ENCODE measurements at places on chromosomes 5 and 9. TPM values are rescaled to one million over a fixed set of nuclear protein-coding genes. Genes with fewer than 3 reads are reported as not detected.
A peak's percentile ranks its signal among the peaks of the same experiment; 100 is the strongest.

- DNase-seq = no peak
Observed at GRCh38 chr5:131463656-131464055, 171.4 kb downstream of the RAPGEF6 start.

- no peak for DNase-seq
Observed at GRCh38 chr5:154103233-154103632, 64.5 kb downstream of the MFAP3 start.

- DNase-seq = no peak
Observed at GRCh38 chr5:82097-82496, 9.9 kb upstream of the PLEKHG4B start.

DNA sequence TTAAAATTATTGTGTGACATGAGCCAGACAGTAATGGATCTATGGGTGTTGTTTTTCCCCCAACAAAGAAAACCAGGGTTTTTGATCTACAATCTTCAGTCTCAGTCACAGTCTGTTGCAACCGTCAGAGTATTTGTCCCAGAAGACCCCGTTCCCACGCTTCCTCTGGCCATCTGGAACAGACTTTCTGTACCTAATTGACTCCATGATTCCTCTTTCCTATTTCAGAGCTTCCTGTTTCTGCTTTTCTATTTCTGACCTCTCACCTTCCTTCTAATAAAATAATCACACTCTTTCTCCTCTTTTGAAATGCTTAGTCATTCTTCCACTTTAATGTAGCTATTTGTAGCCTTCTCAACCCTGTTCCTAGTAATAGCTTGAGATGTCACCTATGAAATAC is 1044.8 kb downstream of the DTWD2 start:
- no peak for DNase-seq

DNA sequence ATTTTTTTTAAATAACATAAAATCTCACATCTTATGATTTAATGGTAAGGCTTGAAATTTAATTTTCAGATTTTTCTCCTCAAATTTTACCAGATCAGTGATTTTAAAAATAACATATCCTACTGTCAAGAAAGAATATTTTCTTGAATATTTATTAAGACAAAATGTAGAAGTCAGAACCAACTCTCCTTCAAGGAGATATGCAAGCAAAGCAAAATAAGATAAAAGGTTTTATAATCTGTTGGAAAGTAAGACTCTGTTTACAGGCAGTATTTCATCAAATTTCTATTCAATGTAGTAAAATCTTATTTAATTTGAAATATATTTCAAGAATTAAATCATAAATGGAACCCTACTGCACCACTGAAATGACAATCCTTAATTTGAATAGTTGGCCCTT is 7.3 kb downstream of the AP3B1 start:
- no peak for DNase-seq

GRCh38 chr9:87662808-87663528 is 63.0 kb upstream of the CTSL start:
- peak; percentile 51 for DNase-seq

GRCh38 chr9:134026581-134026980 is 1.3 kb downstream of the BRD3OS start:
- DNase-seq = no peak

GRCh38 chr9:32454280-32454679 is 69.8 kb downstream of the ACO1 start:
- no peak for DNase-seq

- no peak for DNase-seq
Observed at GRCh38 chr5:164600929-164601535, 1095.6 kb downstream of the MAT2B start.

- no peak for DNase-seq
Observed at GRCh38 chr5:19865336-19866089, 122.5 kb downstream of the CDH18 start.

GRCh38 chr5:96194593-96194992 is 232.9 kb upstream of the ELL2 start:
- DNase-seq = no peak

DNA sequence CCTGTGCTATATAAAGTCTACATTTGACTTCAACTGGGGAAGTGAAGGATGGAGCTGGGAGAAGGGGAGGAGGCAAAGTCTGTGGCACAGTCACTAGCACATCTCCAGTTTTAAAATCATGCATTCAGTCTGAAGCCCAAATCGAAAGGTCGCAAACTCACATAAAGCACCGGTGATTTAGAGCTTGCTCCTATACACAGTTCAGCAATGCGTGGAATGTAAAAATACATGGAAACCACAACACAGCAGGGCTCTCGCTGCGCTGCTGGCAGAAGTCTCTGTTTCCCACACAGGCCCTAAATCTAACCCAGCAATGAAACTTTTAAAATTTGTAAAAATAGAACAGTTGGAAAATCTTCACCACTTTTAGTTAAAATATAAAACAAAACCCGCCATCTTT is 68.2 kb downstream of the EBF1 start:
- DNase-seq = no peak

GRCh38 chr9:1429297-1429696 is 379.1 kb downstream of the DMRT2 start:
- DNase-seq = no peak

GRCh38 chr5:126610160-126610559 is 9.4 kb downstream of the PHAX start:
- DNase-seq = no peak

GRCh38 chr5:138068742-138069600 is 14.9 kb upstream of the WNT8A start:
- DNase-seq = peak; percentile 74

DNA sequence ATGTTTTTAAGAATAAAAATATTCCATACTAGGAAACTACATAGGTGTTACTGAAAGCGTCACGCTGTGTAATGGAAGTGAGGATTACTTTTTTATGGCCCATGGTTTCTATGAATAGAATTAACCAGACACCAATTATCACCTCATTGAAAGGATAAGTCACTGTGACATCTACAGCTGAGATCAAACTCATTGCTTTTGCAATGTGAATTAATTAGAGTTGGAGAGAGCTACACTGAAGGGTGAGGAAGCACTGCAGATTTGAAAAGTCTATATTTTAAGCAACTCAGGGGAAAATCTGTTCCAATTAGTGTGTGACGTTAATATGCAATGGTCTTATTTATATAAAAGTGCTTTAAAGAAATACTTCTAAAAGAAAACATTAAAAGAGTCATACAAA is 1300.1 kb upstream of the DMAC1 start:
- DNase-seq = no peak

GRCh38 chr5:10564838-10565784 is 1.2 kb downstream of the ANKRD33B start:
- DNase-seq = no peak

- no peak for DNase-seq
Observed at GRCh38 chr5:89268460-89268859, 385.5 kb upstream of the MEF2C start.

DNA sequence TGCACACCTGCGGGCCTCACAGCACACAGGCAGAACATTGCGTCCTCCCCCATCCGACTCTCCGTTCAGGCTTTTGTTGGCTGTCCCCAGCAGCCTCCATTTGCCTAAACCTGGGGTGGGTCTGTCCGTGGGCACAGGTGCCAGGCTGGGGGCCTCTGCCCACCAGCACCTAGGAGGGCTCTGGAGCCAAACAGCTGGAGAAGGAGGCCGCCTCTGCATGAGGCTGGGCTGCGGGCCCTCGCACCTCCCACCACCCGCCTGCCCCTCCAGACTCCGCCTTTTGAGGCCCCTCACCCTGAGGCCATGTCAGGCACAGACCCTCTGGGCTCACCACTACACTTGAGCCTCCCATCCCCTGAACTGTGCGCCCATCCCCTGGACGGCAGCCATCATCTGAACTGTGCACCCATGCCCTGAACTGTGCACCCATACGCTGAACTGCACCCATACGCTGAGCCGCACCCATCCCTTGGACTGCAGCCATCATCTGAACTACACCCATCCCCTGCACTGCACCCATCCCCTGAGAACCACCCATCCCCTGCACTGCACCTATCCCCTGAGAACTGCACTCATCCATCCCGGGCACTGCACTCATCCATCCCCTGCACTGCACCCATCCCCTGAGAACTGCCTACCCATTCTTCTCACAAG is 98.0 kb upstream of the OTULINL start:
- DNase-seq = no peak

GRCh38 chr5:125660231-125660895 is 762.8 kb upstream of the GRAMD2B start:
- no peak for DNase-seq

- DNase-seq = no peak
Observed at GRCh38 chr5:43303242-43303641, 10.0 kb downstream of the HMGCS1 start.

- DNase-seq = no peak
Observed at GRCh38 chr9:133608382-133608781, 807 bp downstream of the FAM163B start.

DNA sequence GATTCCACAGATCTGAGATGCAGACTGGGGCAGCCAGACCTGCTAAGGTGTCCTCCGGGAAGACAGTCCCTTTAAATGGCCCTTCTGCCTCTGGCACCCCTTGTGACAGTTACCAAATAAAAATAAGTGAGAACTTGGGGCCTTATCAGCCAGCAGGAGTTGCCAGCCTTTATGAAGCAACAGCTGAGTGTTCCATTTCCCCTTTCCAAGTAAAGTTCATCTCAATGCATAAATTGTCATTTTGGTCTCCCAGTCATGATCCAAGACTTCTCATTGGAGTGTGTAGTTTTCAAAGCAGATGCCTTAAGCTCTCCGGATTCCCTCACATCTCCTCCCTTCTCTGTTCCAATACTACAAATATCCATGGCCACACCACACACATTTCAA is 4.1 kb downstream of the PTCH1 start:
- no peak for DNase-seq

- DNase-seq = no peak
Observed at GRCh38 chr9:128770286-128771030, 1.3 kb downstream of the ZER1 start.

- peak; percentile 52 for DNase-seq
Observed at GRCh38 chr5:65483546-65484346, 2.0 kb upstream of the ADAMTS6 start.

GRCh38 chr5:30839956-30840355 is 353.5 kb upstream of the CDH6 start:
- DNase-seq = no peak

- no peak for DNase-seq
Observed at GRCh38 chr9:123716339-123716945, 213.5 kb downstream of the DENND1A start.

DNA sequence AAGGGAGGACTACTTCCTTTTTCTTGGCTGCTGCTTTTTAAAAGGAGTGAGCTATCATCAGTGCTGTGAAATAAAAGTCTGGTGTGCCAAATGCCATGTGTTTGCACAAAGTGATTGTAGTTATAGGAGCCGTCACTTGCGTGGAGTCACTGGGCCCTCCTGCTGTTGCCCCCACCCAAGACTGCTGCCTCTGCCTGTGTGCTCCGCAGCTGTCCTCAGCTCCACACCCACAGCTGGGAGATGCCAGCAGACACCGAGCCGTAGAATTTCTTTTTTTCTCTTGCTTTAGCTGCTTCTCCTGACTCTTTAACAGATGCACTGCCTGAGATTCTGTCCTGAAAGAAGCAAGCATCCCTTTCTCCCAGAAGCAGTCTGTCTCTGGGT is 9.8 kb upstream of the GLE1 start:
- no peak for DNase-seq

GRCh38 chr5:139849942-139850341 is 54.3 kb downstream of the PSD2 start:
- no peak for DNase-seq

GRCh38 chr9:36191290-36191645 is 547 bp downstream of the CLTA start:
- DNase-seq = no peak

DNA sequence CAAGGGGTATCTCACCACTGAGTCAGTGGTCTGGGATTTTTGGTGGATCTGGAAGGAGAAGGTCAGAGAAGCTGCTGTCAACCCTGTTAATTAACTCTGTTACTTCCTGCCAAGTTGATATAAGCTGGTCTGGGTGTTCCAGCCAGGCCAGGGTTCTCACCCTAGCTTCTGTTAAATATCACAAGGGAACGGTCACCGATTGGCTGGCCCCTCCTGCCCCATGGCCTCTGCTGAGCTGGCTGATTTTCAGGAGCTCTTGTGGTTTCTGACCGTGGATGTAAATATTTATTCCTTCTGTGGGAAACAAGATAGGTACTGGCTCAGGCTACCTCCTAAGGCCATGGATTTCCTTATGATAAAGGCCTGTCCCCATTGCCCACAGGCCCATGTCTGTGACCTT is 1.0 kb downstream of the ADAMTS13 start:
- no peak for DNase-seq

GRCh38 chr5:36422952-36423351 is 121.2 kb upstream of the RANBP3L start:
- DNase-seq = no peak

DNA sequence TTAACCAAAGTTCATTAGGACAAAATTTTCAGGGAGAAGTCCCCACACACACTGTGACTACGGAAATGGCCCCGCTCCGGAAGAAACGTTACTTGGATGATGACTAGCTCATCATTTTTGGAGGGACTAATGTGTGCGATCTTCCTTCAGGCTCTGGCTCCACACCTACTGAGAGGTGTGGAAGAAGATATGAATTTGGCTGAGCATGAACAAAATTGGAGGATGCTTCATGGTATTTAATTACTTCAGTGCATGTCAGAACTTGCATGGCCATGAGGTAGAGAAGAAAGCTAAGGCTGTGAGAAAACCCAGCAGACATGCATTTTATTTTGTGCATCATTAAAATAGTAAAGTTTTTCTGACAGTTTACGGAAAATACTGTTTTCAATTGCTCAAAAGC is 202.1 kb upstream of the TLE4 start:
- no peak for DNase-seq

The SEMA6A gene
- total RNA-seq = 6.7 TPM

The TRAF1 gene
- 1.7 TPM for total RNA-seq

The NR2F1-AS1 gene
- total RNA-seq = 20.1 TPM

The HMMR gene
- total RNA-seq = 54.9 TPM

The SCGB3A2 gene
- not detected for total RNA-seq

The MRPL50 gene
- total RNA-seq = 14.6 TPM

The TMC1 gene
- total RNA-seq = 0.57 TPM

The FLT4 gene
- 0.17 TPM for total RNA-seq

The SLC6A18 gene
- not detected for total RNA-seq

The AIF1L gene
- total RNA-seq = 34.0 TPM

The HSD17B3 gene
- 0.37 TPM for total RNA-seq

The TRIM36 gene
- 12.6 TPM for total RNA-seq

The PCDHA6 gene
- not detected for total RNA-seq

The SLC35D2 gene
- 32.5 TPM for total RNA-seq

The MOCS2 gene
- total RNA-seq = 34.0 TPM

The PTCD2 gene
- 19.3 TPM for total RNA-seq

The SPATA31E1 gene
- total RNA-seq = not detected

The KLF4 gene
- total RNA-seq = 92.8 TPM

The GRXCR2 gene
- not detected for total RNA-seq

The AHRR gene
- total RNA-seq = 12.7 TPM

The LAMC3 gene
- 7.7 TPM for total RNA-seq

The CNOT8 gene
- total RNA-seq = 45.0 TPM
